ENCODE measurements at places on chromosomes 2 and 18. TPM values are rescaled to one million over a fixed set of nuclear protein-coding genes. Genes with fewer than 3 reads are reported as not detected.

The ATP6V1B1 gene
- 6.3 TPM for total RNA-seq

The CSRNP3 gene
- total RNA-seq, result 1.9 TPM

The DPYSL5 gene
- not detected for total RNA-seq

The IL1RL2 gene
- total RNA-seq, result 0.21 TPM

The RMC1 gene
- total RNA-seq, result 24.9 TPM

The NYAP2 gene
- not detected for total RNA-seq

The BMP10 gene
- total RNA-seq, result not detected

The ADNP2 gene
- total RNA-seq, result 19.2 TPM

The LRP2 gene
- total RNA-seq, result 0.24 TPM

The TRAPPC12 gene
- total RNA-seq, result 89.2 TPM

The NT5C1B gene
- not detected for total RNA-seq

The MYO7B gene
- total RNA-seq, result not detected
